ENCODE measurements at places on chromosomes 7 and 10.
A peak's percentile ranks its signal among the peaks of the same experiment; 100 is the strongest.

DNA sequence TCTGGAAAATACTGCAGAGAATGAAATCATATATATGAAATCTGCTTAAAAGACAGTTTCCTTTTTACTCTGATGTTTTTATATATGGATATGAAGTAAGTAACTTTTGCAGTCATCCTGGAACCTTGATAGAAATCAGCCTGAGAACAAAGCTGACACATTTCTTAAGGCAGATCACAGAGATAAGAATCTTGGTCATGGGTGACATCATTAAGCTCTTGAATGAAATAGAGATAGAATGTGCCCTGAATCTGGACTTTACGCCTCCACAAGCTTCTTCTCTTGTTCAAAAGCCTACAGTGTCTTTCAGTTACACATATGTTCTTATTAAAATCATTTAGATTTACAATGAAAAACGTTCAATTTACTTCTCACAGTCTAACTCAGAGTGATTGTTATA, 319.1 kb upstream of the CNTNAP2 start:
- DNase-seq = no peak

GRCh38 chr7:120966961-120967360, 16.4 kb downstream of the ING3 start:
- no peak for DNase-seq

DNA sequence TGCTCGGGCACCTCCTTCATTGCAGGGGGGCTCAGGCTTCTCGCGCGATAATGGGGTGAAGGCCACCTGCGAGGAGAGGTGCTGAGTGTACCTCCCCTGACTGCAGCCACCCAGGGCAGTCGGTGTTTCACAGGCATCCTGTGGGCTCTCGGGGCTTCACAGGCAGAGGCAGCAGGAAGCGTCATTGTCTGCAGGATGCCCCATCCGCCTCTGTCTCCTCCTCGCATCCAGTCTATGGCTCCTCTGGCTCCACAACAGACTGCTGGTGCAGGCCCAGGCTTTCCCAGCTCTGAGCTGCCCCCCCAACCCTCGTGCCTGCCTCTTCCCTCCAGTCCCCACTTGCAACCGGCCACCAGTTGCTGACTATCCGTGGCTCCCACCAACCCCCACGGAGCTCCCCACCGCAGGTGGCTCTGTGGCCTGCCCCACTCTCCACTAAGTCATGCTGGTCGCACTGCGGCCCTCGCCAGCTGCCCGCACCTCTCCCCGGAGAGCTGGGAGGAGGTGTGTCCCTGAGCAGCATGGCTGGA, 36.5 kb downstream of the CAMK2B start:
- DNase-seq = no peak

DNA sequence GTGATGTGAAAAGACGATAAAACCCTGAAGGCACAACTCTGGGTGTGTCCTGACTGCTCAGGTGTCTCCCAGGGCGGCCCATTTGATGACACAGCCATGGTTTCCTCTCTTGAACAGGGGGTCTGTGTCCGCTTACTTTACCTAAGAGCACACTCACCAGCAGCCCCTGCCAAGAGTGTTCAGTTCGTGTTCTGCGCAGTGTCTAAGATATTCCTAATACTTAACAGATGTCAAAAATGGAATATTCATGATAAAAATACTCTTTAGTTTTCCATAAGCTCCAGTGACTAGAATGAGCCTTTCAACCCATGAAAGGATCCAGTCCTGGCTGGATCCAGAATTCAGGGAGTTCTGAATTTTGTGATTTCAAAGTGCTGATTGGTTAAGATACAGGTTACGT, 492.4 kb downstream of the TNS3 start:
- DNase-seq = no peak

GRCh38 chr10:4344492-4344994, 481.5 kb upstream of the AKR1E2 start:
- no peak for DNase-seq

DNA sequence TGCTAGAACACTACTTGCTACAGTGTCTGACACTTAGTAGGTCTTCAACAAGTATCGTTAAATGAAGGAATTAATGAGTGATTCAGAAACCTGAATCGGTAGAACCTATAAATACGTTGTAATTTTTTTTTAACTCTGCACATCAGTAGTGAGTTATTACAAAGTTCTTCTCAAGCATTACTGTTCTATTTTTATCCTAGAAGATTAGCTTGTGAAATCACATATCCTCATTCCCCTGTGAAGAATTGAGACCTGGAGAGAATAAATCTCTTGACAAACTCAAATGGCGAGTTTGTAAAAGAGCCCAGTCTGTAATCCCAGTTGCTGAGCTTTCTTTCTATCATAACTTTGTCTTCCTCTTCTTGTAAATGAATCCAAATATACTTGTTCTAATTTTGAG, 34.7 kb downstream of the HYAL4 start:
- no peak for DNase-seq

GRCh38 chr10:130352291-130352645, 216.1 kb downstream of the GLRX3 start:
- DNase-seq = no peak

DNA sequence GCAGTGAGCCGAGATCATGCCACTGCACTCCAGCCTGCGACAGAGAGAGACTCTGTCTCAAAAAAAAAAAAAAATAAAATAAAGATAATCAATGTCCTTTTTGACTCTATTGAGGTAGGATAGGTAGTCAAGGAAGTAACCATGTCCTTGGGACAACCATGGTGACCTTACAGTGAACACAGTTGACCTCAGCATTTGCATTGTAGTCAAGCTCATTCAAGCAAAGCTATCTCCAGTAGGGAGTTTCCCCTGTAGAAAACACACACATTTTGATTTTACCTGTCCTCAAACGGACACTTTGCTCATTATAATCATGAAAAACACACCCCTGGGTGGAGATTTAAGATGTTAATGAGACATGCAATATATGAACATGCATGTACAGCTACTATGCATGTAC, 171.7 kb downstream of the KIF20B start:
- DNase-seq = no peak

GRCh38 chr7:129789652-129790051, 163.1 kb downstream of the UBE2H start:
- DNase-seq = no peak

GRCh38 chr7:14582010-14582409, 320.5 kb downstream of the DGKB start:
- DNase-seq = no peak

- peak; percentile 86 for DNase-seq
These were observed 40.0 kb downstream of the GOLGA7B start for GRCh38 chr10:97889461-97890265.

- DNase-seq = no peak
These were observed 133.3 kb upstream of the HGF start for GRCh38 chr7:81903115-81903514.

DNA sequence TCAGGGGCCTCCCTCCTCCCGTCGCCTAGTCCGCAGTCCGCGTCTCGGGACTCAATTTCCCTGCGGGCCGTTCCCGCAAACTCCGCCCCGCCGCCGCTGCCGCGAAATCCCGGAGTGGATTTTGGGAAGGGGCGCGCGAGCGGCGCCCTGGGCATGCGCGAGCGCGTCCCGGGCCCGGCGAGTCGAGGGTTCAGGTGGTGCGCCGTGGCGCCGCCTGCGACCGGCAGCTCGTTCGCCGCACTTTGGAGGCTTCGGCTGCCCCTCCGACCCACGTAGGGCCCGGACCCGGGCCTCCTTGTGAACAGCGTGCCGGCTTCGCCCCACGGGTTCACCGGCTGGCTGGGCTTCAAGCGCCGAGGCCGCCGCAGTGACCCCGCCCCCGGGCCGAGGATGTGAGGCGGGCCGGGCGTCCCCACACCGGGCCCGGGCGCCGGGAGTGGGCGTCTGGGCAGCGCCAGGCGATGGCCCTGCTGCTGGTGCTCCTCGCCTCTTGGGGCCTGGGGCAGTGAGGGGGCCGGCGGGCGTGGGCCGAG, at the start of gene PLEKHA8:
TSS of gene PLEKHA8 (plus strand) at position 197 of the 533 bp plus-strand sequence. CDS start 351 bp downstream, outside the sequence.
- DNase-seq = peak; percentile 75

- no peak for DNase-seq
These were observed 15.1 kb upstream of the AKR1B10 start for GRCh38 chr7:134512271-134512670.

- no peak for DNase-seq
These were observed 70.4 kb upstream of the FZD8 start for GRCh38 chr10:35712486-35712885.

DNA sequence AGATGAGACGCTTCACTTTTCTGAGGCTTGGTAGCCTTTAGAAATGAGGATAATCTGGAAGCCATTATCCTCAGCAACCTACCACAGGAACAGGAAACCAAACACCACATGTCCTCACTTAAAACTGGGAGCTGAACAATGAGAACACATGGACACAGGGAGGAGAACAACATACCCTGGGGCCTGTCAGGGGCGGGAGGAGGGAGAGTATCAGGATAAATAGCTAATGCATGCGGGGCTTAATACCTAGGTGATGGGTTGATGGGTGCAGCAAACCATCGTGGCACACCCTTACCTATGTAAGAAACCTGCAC, 48.9 kb downstream of the LRGUK start:
- DNase-seq = no peak

DNA sequence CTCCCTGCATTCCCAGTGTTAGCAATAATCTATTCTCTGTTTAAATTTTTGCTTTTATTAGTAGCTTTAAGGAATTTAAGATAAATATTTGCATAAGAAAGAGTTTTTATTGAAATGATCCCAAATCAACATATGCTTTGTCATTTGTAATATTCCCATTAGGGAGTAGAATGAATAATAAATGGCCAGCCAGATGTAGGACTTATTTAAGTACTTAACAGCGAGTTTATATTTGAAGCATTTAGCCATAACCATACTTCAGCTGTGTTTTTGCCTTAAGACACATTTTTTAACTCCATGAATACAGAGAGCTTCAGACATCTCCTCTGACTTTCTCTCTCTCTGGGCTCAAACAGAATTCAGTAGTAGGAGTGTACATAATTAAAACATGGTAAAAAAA, 103.6 kb downstream of the HGF start:
- no peak for DNase-seq

DNA sequence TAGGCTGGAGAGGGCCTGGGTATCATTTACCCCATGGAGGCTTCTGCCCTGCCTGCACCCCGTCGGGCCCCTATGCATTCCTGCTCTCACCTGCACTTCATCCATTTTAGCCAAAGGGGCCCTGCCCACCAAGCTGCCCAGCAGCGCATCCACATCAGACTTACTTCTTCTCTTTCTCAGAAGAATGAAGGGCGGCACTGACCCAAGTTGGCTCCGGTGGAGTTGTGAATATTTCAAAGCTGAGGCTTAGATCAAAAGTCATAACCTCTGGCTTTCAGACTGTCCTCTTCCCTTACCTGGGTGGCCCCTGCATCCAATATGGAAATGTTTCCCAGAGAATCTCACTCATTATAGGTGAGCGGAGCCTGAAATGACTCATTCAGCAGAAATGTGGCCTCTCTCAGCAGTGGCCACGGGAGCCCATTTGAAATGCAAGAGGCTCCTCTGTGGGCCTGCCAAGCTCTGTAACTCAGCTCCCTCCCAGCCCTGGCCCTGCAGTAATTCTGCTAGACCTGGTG, 117.6 kb upstream of the TCF7L2 start:
- DNase-seq = no peak

DNA sequence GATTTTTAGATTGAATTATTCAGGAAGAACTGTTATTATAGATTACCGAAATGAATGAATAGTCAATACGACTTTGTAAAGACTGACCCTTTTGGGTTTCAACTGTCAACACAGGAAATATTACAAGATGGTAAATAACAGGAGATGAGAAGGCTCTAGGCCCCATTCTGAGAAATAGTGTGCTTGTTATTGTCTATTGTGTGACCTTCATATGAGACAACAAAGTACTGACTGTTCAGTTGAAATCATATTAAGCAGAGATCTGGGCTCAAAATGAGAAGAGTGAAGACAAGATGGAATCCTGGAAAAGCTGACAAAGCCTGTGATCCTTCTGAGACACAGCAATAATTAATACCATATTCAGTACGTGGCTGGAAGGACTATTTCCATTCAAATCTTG, 503.8 kb downstream of the INHBA start:
- no peak for DNase-seq

DNA sequence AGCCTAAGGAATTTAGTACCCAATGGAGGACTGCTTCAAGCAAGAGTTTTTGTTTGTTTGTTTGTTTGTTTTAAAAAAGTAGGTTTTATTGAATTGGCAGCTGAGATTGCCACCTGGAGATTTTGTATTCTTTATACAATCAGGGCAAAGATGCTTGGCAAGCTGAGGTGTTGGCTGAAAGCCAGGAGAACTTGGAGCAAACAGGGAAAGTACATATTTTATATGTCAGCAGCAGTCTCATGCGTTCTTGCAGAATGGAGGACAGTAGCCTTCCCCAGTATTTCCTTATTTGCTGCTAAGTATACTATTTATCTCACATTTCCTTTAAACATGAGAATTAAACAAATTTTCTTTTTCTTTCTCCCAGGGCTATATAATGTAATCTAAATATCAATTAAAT, 22.6 kb upstream of the ICA1 start:
- DNase-seq = no peak

GRCh38 chr10:60135020-60135419, 228.7 kb upstream of the CCDC6 start:
- DNase-seq = no peak

GRCh38 chr7:83413424-83413823, 235.5 kb downstream of the SEMA3E start:
- DNase-seq = no peak

- DNase-seq = no peak
These were observed 525.0 kb upstream of the NRP1 start for GRCh38 chr10:33859319-33860022.

DNA sequence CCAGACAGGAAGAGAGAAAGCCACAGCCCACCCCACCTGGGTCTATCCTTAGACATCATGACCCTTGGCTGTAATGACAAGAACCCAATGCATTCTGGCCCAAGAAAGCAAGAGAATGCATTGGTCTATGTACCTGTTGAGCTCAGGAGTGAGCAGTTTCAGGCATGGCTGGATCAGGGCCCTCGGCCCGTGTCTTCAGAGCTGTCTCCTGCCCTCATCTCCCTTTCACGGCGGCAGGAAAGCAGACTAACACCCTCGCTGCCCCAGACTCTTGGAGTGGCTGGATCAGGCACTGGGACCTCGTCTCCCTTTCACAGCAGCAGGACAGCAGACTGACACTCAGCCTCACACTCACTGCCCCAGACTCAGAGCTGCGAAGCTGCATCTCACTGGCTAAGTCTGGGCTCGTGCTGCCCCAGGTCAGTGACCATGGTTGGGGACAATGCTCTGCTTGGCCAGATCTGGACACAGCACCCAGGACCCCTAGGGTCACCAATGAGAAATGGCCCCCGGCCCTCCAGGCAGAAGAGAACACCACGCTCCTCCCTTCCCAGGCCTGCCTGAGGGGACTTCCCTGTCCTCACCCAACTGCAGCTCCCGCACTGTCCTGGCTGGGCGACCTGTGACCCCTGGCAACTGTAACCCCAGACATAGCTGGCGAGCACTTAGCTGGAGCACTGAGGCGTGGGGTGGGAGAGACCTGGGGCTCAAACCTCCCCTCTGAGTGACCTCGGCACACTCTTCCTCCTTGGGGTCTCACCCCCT, 12.9 kb upstream of the PDGFA start:
- DNase-seq = no peak
